Choroid plexus epithelial cell (primary cell): ENCODE measurements at places on chromosomes 2 and 18.

- peak; percentile 77 for DNase-seq
Observed at GRCh38 chr2:5561006-5561405, 131.2 kb upstream of the SOX11 start.

DNA sequence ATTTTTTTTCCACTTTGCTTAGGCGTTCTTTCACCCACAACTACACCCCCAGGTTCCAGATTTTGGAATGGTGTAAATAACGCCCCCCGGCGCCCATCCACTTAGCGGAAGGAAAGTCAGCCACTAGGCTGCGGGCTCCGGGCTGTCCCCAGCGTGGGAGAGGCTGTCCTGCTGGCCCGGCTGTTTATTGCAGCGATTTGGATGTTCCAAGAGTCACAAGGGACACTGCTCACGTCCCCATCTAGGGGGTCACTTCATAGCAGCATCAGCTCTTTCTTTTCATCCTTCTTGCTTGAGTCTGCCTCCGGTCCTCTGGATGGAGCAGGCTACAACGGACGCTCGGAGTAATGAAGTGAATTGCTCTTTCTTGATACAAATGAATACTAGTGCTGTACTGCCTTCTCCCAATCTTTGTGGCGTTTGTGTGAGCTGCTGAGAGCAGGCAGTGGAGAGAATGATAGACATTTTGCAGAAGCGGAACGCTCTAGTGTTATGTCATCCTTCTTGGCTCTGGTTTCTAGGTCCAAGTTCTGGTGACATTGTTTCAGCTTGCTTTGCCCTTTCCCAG is 50.7 kb upstream of the PAIP2B start:
- peak; percentile 21 for DNase-seq

- no peak for DNase-seq
Observed at GRCh38 chr18:77601567-77601966, 351.9 kb downstream of the GALR1 start.

- no peak for DNase-seq
Observed at GRCh38 chr2:30769481-30769780, 37.8 kb downstream of the CAPN13 start.

GRCh38 chr2:96528006-96528699 is 8.4 kb upstream of the ARID5A start:
- DNase-seq = peak; percentile 43

DNA sequence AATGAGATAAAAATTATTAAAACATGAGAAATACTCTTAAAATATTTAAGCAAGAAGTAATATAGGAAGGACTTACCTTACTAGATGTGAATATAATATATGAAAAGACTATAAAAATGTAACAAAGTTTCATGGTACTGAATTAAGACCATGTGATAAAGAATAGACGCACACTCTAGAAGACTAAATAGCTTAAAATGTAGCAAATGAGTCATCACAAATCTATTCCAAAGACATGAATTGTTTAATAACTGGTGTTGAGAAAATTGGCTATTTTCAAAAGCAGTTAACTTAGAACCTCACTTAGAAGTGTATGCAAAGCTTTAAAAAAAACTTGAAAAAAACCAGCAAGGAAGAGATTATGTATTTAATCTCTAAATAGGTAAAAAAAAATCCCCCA is 64.1 kb downstream of the POLE4 start:
- peak; percentile 57 for DNase-seq

GRCh38 chr2:113976277-113976928 is 86.5 kb downstream of the ACTR3 start:
- no peak for DNase-seq

DNA sequence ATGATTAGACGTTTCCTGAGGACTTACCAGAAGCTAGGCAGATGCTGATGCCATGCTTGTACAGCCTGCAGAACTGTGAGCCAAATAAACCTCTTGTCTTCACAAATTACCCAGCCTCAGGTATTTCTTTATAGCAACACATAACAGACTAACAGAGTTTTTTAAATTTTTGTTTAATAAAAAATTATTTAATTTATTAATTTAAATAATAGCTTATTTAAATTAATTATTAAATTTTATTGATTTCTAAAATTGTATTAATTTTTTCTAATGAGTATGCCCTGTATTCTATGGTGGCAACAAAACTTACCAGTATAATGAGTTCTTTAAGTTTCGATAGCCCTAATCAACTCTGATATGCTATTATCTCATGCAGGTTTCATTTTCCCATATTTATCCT is 259.8 kb downstream of the IKZF2 start:
- DNase-seq = no peak

GRCh38 chr2:33134086-33134771 is 187.5 kb downstream of the LTBP1 start:
- peak; percentile 98 for DNase-seq

GRCh38 chr2:186543561-186544131 is 46.2 kb upstream of the ITGAV start:
- peak; percentile 58 for DNase-seq

- no peak for DNase-seq
Observed at GRCh38 chr2:109243526-109244303, 114.7 kb downstream of the SH3RF3 start.

DNA sequence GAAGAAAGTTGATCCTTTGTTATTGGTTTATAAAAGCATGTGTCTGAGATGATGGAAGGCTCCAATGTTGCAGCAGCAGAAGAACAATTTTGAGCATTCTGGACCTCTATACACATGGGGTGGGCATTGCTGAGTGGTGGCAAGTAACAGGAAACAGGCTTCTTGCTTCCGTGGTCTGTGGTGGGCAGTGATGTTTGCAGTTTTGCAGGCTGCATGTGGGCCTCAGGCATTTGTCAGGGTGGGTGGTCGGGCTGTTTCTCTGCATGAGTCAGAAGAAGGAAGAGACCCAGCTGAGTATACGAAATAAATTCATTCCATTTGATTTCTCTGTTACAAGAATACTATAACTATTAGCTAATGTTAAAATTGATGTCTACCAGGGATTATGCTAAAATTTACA is 239.5 kb upstream of the COL3A1 start:
- no peak for DNase-seq

- DNase-seq = no peak
Observed at GRCh38 chr2:213001297-213001910, 150.0 kb downstream of the IKZF2 start.

DNA sequence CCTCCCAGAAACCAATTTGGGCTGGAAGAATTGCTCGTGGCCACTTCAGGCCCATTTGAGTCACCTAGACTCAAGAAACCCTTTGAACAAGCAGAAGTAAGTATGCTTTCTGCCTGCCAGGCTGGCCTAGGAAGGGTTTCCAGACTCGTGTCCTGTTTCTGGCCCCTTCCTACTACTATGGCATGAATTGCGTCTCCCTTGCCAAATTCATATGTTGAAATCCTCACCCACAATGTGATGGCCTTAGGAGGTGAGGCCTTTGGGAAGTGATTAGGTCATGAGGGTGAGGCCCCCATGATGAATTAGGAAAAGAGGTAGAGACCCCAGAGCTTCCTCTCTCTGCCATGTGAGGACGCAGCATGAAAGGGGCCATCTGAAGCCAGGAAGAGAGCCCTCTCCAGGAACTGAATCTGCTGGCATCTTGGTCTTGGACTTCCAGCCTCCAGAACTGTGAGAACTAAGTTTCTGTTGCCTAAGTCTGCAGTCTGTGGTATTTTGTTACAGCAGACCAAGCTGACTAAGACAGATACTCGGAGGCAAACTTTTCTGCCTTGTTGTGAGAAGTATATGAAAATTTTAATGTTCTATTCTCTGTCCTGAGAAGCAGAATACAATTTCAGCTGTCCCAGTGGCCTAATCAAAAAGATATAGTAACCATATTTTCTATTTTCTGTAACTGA is 13.1 kb downstream of the GPR45 start:
- DNase-seq = no peak
